ENCODE measurements at places on chromosomes 7 and 10. TPM values are rescaled to one million over a fixed set of nuclear protein-coding genes. Genes with fewer than 3 reads are reported as not detected.

MYH16 gene
- total RNA-seq, result not detected

DLX6 gene
- total RNA-seq, result not detected

DNA sequence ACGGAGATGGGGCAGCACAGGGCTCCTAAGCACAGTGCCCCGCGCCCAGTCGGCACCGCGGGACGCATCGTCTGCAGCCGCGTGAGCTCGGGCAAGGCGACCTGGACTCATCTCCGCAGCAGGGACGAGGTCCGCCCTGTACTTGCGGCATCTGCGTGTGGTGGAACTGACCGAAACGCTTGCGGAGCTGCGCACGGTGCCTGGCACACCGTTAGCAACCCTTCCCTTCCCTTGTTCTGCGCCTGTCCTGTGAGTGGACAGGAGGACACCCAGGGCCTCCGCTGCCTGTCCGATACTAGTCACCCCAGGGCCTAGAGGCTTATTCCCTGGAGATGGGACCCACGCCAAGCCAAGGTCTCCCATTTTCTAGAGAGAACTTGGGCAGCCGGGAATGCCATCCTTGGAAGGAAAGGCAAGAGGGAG is 98.5 kb downstream of the WDR11 start:
- peaks cover 13% of the 10 kb centered on the region for H3K27me3 ChIP-seq
- peak overlapping the region; percentile 26 for H3K4me3 ChIP-seq
- H3K36me3 ChIP-seq, result no peaks in the 10 kb centered on the region
- no peak for DNase-seq
- no peak overlapping the region for H3K27ac ChIP-seq
- H3K4me1 ChIP-seq, result peaks cover 5% of the 10 kb centered on the region

GRCh38 chr7:113819474-113819873 is 99.3 kb downstream of the PPP1R3A start:
- H3K27me3 ChIP-seq, result no peaks in the 10 kb centered on the region
- no peak for DNase-seq
- H3K4me1 ChIP-seq, result no peaks in the 10 kb centered on the region
- no peak overlapping the region for H3K27ac ChIP-seq
- no peaks in the 10 kb centered on the region for H3K36me3 ChIP-seq
- H3K4me3 ChIP-seq, result no peak overlapping the region

DNA sequence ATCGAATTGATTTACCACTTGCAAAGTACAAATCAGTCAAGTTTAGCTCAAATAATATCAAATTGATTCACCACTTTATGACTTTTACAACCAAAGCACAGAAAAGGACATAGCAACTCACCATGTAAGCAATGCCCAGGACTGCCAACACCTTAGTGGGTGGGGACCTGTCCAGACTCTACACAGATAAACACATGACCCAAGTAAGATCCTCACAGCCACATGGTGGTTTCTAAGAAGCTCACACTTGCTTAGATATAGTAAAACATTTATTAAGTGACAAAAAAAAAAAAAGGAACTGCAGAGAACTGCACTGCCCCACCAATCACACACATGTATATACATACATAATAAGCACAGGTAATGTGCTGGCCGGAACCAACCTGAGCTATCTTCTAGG is 116.2 kb downstream of the SLC25A13 start:
- H3K27ac ChIP-seq, result no peak overlapping the region
- H3K4me1 ChIP-seq, result no peaks in the 10 kb centered on the region
- H3K27me3 ChIP-seq, result no peaks in the 10 kb centered on the region
- no peak for DNase-seq
- no peaks in the 10 kb centered on the region for H3K36me3 ChIP-seq

Measured in CD8-positive, alpha-beta memory T cell (primary cell).